HT-29 (cell line): ENCODE measurements at places on chromosomes 3 and 15. TPM values are rescaled to one million over a fixed set of nuclear protein-coding genes. Genes with fewer than 3 reads are reported as not detected.

SNX4 gene
- total RNA-seq: 20.0 and 33.3 TPM in 2 replicates

INKA1 gene
- 0.15 TPM in 1 of 2 replicates, not detected in the other for total RNA-seq

RTF1 gene
- 13.4 and 21.0 TPM in 2 replicates for total RNA-seq

SLCO3A1 gene
- total RNA-seq: 0.47 and 2.2 TPM in 2 replicates

QTRT2 gene
- total RNA-seq: 28.1 and 32.1 TPM in 2 replicates

FBXO40 gene
- not detected in 2 replicates for total RNA-seq

PLSCR2 gene
- total RNA-seq: not detected in 2 replicates

SUSD5 gene
- 0.10 TPM in 1 of 2 replicates, not detected in the other for total RNA-seq

NEK11 gene
- 1.9 and 4.8 TPM in 2 replicates for total RNA-seq

GPR149 gene
- total RNA-seq: not detected in 2 replicates

CGNL1 gene
- total RNA-seq: 0.29 and 0.36 TPM in 2 replicates

GOLGA6A gene
- total RNA-seq: not detected in 2 replicates

TLR9 gene
- total RNA-seq: not detected in 2 replicates

HDGFL3 gene
- not detected in 2 replicates for total RNA-seq

CORO2B gene
- not detected in 2 replicates for total RNA-seq

SLC22A13 gene
- total RNA-seq: 0.25 and 0.26 TPM in 2 replicates

C3orf18 gene
- total RNA-seq: 0.33 and 0.44 TPM in 2 replicates

GRCh38 chr3:187186801-187187421, 10.4 kb upstream of the RTP1 start:
- no peak for DNase-seq

DNA sequence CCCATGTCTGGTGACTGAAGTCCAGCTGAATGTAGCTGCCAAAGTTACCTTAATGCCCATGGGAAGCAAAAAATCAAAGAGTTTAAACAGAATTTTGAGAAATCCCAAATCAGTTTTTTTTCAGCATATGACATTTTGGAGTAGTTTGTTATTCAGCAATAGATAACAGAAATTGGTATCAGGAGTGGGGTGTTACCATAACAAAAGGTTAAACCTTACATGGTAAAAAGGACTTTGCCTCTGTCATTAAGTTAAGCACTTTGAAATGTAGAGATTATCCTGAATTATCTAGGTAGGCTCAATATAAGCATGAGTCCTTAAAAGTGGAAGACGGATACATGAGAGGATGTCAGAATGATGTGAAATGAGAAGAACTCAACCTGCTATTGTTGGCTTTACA, 32.1 kb downstream of the DTWD1 start:
- DNase-seq: no peak

GRCh38 chr3:99499235-99500158, 138.9 kb upstream of the COL8A1 start:
- DNase-seq: peak; percentile 67

DNA sequence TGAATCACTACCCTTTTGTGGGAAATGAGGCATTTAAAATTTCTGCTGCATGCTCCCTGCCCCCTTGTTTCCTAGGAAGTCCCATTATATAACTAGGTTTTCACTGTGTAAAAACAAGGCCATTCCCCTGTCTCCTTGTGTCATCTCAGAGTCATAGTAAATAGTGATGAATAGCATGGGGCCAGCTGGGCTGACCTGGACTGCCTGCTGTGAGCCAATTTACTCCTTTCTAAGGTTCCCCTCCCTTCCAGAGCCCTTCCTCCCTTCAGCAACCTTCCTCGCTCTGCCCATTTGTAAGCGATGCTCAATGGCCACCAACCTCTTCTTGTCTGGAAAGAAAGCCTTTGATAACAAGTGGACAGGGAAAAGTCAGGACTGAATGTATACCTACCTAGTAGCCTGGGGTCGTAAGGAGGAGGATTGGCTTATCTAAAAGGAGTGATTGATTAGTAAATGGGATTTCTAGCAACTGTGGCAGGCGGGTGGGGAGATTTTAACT, 11.7 kb downstream of the ITGA11 start:
- no peak for DNase-seq

GRCh38 chr15:25183581-25184251, 228.9 kb downstream of the SNRPN start:
- no peak for DNase-seq

GRCh38 chr3:9301798-9302197, 52.4 kb upstream of the SRGAP3 start:
- DNase-seq: no peak

DNA sequence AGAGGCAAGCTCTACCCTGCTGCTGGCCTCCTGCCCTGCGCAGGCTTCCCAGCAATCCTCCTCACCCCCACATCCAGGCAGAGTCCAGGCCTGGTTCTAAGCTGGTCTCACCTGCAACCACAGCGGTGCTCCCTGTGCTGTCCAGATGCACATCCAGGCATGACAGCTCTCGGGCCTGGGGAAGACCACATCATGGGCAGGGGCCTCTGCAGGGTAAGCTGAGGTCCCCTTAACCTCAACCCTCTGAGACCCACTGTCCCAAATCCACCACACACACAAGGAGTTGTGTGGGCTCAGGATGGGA, 10.8 kb downstream of the PLA2G4D start:
- DNase-seq: no peak

- no peak for DNase-seq
Observed at GRCh38 chr3:56782215-56782614, 19.5 kb downstream of the ARHGEF3 start.

DNA sequence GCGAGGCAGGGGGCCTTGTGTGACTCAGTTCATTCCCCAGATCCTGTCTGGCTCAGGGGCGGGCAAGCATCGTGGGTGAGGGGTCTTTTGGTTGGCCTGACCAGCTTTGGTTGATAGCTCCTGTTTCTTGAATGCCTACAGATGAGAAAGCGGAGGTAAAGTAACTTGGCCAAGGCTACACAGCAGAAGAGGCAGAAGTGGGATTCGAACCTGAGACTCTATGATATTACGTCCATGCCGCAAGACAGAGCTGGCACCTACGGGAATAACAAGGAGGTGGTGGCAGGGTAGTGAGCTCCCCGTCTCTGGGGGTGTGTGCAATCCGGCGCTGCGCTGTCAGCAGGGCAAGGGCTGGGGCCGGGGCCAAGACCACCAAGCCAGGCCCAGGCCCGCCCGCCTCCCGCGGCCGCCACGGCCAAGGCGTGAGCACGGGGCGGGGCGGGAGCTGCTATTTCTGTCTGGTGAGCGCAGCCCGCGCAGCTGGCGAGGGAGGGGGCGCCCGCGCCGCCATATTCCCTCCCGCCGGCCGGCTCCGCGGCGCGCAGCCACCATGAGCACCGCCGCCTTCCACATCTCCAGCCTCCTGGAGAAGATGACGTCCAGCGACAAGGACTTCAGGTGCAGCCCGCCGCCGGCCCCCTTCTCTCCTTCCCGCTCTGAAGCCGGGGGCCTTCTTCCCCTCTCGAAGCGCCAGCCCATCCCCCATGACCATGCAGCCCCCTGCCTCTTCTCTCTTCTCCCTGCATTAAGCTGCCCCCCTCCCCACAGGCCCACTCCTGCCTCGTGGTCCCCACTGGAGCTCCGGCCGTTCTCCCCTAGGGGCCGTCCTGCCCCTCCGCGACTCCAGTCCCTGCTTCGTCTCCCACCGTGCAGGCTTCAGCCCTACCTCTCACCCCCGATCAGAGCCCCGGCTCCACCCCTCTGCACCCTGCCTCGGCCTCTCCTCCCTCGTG, at the start of gene CAND2:
Gene CAND2, plus strand, starts transcription at position 510 of the 953 bp plus-strand sequence. Its CDS starts 41 bp downstream, at position 551.
- no peak for DNase-seq

GRCh38 chr15:76973362-76973743, 21.6 kb upstream of the PSTPIP1 start:
- DNase-seq: peak; percentile 20

GRCh38 chr3:148923592-148923991, 58.5 kb downstream of the CPA3 start:
- no peak for DNase-seq

GRCh38 chr3:58216496-58217195, 5.9 kb upstream of the DNASE1L3 start:
- DNase-seq: no peak

DNA sequence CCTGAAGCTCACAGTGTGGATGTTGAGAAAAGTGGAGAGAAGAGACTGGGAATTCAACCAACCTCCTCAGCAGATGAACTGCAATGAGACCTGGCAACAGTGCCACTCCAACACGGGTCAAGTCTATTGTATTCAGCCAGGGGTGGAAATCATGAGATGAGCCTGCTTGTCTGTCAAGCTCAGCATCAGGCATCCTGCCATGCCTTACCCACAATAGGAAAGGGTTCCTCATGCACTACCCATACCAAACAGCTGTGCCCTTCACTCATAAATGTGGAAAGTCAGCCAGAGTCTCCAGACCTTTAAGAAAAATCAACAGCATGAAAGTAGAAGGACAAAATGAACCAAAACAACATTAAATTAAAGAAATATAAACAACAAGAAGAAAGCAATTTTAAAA, 542.1 kb downstream of the EPHB1 start:
- no peak for DNase-seq

GRCh38 chr15:94296717-94297116, 65.4 kb downstream of the MCTP2 start:
- no peak for DNase-seq

DNA sequence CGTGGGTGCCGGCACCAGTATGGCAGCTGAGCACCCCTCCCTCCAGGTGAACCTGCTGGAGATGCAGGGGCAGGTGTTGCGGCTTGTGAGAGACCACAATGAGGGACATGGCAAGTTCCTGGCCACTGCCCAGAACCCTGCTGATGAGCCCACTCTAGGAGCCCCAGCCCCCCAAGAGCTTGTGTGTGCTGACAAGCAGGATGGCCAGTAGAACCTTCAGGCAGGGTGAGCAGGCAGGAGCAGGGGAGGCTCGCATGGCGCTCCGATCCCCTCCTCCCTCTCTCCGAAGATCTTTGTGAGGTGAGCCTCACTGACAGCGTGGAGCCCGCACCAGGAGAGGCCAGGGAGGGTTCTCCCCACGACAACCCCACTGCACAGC, 29.8 kb downstream of the NGRN start:
- DNase-seq: no peak

DNA sequence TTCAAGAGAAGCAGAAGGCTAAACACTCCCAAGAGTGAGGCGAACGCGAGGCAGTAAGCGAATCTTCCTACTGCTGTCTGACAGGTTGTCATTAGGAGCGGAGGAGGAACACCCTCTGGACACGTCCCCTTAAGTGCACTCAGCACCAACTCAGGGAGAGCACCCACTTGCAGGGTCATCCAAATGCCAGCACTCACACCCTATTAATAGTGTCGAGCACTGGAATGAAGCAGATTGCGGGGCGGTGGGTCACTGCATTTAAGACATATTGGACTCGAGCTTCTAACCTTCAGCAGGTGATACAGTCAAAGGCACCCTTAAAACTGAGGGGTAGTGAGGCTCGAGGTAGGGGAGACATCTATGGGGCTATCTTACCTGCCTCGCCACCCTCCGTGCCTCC, 28.7 kb downstream of the SH3BP5 start:
- no peak for DNase-seq

- DNase-seq: no peak
Observed at GRCh38 chr3:40299721-40300335, 9.7 kb upstream of the EIF1B start.

GRCh38 chr3:29514912-29515311, 234.0 kb downstream of the RBMS3 start:
- no peak for DNase-seq

GRCh38 chr15:68580883-68581155, 2.0 kb downstream of the CORO2B start:
- no peak for DNase-seq

DNA sequence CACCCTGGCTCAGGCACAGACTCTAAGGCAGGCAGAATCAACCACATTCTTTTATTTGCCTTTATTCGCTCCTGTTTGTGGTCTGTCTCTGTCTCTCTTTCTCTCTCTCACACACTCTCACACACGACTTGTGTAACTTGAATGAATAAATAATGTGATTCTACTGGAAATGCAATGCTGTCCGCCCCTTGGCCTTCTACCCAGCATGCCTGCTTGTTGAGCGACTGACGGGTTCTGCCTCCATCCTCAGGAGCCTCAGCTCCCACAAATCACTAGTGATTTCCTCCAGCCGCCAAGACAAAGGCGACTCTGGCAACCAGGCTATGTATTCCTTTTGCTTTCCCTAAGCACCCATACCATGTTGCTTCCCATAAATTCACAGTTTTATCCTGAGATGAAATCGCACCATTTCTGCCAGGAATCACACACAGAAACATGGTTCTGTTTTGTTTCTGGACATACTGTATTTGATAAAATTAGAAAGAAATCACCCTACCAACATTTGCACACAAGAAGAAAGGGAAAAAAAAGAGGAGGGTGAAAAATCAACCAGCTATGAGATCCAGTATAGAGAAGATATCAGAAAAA, 460.8 kb downstream of the MAGI1 start:
- no peak for DNase-seq

DNA sequence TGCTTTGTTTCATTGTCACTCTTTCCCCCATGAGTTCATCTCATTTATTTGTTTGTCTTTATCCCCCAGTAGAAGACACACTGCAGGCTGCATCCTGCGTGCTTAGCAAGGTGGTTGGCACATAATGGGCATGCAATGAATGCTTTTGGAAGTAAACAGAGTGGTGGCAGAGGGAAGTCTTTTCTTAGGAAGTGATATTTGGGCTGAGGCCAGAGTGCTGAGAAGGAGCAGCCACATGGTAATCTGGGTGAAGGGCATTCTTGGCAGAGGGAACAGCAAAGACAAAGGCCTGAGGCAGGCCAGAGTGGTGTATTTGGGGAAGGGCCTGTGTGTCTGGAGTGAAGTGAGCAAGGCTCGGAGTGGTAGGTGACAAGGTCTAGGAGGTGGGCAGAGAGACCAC, 17.7 kb upstream of the ADAMTS7 start:
- DNase-seq: no peak

DNA sequence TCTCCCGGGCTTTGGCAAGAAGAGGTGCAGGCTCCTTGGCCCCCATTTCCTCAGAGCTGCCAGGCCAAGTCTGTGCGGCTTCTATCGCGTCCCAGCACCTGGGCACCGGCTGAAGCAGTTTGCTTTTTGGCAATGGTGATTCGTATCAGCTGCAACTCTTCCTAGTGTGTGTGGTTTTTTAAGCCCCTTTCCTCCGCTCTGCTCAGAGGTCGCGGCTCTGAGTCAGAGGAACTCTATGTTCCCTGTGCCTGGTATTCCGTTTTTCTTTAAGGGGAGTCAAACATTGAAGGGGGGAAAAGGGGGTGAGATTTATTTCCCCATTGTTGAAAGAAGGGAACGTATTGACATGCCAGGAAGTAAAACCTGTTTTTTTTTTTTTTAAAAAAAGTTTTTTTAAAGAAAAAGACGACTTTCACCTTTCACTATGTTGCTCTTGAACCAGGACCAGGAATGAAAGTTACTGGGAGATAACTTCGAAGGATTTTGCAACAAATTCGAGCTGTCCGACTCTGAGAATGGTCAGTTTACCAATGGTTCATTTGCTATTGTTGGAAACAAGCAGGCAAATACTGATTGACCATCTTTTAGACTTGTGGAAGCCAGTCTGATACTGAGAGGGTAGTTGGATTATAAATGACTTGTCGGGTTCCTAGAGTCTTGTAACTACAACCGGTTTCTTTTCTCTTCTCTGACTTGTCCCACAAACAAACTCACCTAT, 1.1 kb downstream of the ARMC8 start:
- peak; percentile 22 for DNase-seq

DNA sequence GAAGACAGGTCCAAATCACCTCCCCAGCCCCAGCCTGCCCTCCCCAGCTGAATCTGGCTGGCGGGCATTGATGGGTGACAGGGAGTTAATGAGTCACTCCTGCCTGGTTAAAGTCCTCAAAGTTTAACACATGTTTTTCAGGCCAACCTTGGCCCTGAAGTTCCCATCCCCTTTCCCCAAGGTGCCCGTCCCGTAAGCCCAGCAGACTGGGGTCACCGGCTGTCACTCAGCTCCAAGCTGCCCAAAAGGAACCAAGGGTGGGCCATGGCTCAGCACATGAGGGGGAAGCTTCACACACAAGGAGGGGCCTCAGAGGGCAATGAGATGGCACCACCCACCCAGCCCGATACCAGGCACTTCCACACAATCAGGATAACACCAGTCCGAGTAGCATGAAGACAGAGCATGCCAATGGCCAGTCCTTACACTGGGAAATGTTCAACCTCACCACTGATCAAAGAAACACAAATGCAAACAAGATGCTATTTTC, 10.2 kb upstream of the KLF15 start:
- DNase-seq: no peak
